Myocyte (in vitro differentiated cells): ENCODE measurements at places on chromosomes 1 and 21.

- no peak for DNase-seq
Observed at GRCh38 chr1:203177036-203177405, 1.4 kb upstream of the MYBPH start.

DNA sequence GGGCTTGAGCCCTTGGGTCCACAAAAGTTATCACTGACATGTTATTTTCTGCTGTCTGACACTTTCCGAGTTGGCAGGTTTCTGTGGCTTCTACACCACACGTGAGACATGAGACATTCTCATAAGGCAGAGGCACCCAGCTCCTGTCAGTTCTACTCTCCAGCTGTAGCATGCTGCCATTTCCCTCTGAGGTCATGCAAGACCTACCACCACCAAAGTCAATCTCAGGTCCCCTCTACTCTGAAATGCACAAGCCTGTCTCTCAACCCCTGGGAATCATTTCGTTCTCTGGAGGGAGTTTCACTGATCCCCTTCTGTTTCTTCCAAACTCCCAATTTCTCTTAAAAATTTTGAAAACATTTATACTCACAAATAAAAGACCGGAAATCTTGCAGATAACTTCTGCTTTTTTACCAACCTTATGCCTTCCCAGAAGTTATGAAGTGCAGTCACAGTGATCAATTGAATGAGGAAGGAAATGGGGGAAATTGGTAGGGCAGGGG lies 39.5 kb upstream of the CR2 start:
- DNase-seq = no peak

DNA sequence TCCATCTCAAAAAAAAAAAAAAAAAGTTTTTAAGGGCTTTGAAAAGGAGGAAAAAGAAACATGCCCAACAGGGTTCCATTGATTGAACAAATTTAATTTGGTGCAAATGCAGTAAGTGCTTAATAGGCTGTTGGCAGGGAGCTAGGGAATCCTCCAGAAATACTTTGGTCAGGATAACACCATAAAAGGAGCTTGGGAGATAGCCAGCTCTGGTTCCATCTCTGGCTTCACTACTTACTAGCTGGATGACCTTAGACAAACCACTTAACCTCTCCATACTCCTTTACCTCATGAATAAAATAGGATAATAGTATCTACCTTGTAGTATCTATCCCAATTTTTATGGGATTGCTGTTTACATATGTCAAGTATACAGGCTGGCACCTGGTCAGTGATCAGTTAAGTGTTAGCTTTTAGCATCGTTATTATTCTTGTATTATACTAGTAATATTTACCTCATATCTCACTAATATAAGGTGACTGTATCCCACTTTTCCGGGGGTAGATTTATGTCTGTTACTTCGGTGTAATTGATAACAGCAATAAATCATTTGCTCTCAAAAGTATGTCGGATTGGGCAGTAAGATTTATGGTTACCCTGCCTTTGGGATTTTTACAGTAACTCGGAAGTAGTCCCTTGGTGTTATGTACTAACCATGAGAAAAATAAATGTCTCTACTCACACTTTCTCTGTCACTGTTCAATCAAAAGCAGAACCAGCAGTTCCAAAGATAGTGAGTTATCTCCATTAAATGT lies 36.4 kb downstream of the BTG3 start:
- no peak for DNase-seq

GRCh38 chr1:180053594-180054567 lies 99.3 kb downstream of the CEP350 start:
- no peak for DNase-seq

- no peak for DNase-seq
Observed at GRCh38 chr1:177341773-177342172, 171.0 kb downstream of the BRINP2 start.

- DNase-seq = peak; percentile 76
Observed at GRCh38 chr1:44239331-44239960, 26.2 kb downstream of the DMAP1 start.

- DNase-seq = peak; percentile 15
Observed at GRCh38 chr1:50705041-50705440, 255.0 kb downstream of the FAF1 start.

- DNase-seq = peak; percentile 49
Observed at GRCh38 chr1:100353071-100353801, 930 bp downstream of the CDC14A start.

- no peak for DNase-seq
Observed at GRCh38 chr1:7643530-7643929, 127.6 kb upstream of the VAMP3 start.
